ENCODE measurements at places on chromosomes 3 and 15.

DNA sequence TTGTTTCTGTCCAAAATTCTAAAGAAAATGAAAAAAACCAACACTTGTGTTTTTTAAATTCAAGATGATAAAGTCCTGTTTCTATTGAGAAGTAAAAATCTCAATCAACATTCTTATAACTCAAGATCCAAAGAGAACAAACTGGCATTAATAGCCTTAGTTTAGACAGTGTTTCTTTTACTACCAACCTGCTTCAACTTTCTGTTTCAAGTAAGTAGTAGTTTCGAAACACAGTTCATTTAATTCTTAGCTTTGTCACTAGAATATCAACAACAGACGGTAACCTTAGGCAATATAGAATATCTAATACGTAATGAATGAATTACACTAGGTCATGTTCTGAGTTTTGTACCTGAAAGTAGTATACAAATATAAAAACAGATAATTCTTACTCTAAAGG lies 23.7 kb downstream of the CIP2A start:
- DNase-seq: no peak

GRCh38 chr15:36403351-36403750 lies 176.1 kb upstream of the CDIN1 start:
- DNase-seq: no peak

DNA sequence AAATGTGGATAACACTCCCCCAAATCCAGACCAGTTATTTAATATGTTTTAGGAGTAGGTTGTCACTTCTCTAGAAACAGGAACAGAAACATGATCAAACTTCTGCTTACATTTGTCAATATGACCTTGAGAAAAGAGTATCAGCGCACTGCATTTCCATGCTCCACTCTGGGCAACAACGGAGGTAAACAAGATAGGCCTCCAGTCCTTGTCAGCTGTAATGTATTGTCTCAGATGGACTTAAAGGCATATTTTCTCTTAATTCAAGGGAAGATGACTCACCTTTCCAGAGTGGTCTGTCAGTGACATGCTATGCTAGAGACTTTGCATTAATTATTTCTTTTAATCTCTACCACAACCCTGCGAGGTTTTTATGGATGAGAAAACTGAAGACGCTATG lies 51.6 kb upstream of the TCF12 start:
- no peak for DNase-seq

- DNase-seq: no peak
Observed at GRCh38 chr3:55910543-55910942, 423.4 kb upstream of the WNT5A start.

Data from NCI-H2081 (cell line).